Activated CD4-positive, alpha-beta memory T cell treated with anti-CD3 and anti-CD28 coated beads, Interleukin-2, amount 10 ng/mL, durations not matched to agents 7 days and 5 days (primary cell): ENCODE measurements at places on chromosomes 5 and 9. TPM values are rescaled to one million over a fixed set of nuclear protein-coding genes. Genes with fewer than 3 reads are reported as not detected.

FOXD4L4 gene
- total RNA-seq, result 0.13 TPM

MZB1 gene
- total RNA-seq, result 48.1 TPM

CARTPT gene
- not detected for total RNA-seq

ERBIN gene
- total RNA-seq, result 55.9 TPM

ARHGAP26 gene
- 14.8 TPM for total RNA-seq

SPAAR gene
- not detected for total RNA-seq

SERINC5 gene
- 60.6 TPM for total RNA-seq

SPINK7 gene
- total RNA-seq, result not detected

GPR21 gene
- 0.58 TPM for total RNA-seq

IL9 gene
- total RNA-seq, result not detected

TICAM2 gene
- 1.8 TPM for total RNA-seq
